Fibroblast of villous mesenchyme (primary cell): ENCODE measurements at places on chromosomes 13 and 19.

- DNase-seq = no peak
These were observed 55.4 kb upstream of the RNF113B start for GRCh38 chr13:98232456-98232855.

DNA sequence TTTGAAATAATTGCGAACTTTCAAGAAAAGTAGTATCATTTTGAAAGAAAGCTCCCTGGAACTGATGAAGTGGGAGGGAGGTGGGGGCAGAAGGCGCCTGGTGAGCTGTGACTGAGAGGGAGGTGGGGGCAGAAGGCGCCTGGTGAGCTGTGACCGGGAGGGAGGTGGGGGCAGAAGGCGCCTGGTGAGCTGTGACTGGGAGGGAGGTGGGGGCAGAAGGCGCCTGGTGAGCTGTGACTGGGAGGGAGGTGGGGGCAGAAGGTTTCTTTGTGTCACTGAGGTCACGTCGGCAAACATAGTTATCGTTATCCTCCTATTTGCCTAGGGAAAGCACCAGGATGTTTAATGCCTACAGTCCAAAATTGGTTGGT is 24.2 kb downstream of the C2CD4C start:
- DNase-seq = no peak

GRCh38 chr13:39347926-39348901 is 254.8 kb downstream of the LHFPL6 start:
- DNase-seq = no peak

DNA sequence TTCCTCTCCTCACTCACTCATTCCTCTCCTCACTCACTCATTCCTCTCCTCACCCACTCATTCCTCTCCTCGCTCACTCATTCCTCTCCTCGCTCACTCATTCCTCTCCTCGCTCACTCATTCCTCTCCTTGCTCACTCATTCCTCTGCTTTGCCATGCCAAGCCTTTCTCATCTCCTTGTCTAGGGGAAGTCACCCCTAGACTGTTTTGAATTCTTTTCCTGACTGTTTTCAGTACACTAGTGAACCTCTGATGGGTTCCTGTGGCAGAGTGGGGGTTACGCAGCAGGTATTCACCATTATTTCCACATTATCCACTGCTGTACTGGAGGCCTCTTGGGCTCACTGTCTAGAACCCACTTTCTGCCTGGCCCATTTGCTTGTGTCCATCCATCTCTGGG is 1.2 kb downstream of the CYP4F8 start:
- no peak for DNase-seq

DNA sequence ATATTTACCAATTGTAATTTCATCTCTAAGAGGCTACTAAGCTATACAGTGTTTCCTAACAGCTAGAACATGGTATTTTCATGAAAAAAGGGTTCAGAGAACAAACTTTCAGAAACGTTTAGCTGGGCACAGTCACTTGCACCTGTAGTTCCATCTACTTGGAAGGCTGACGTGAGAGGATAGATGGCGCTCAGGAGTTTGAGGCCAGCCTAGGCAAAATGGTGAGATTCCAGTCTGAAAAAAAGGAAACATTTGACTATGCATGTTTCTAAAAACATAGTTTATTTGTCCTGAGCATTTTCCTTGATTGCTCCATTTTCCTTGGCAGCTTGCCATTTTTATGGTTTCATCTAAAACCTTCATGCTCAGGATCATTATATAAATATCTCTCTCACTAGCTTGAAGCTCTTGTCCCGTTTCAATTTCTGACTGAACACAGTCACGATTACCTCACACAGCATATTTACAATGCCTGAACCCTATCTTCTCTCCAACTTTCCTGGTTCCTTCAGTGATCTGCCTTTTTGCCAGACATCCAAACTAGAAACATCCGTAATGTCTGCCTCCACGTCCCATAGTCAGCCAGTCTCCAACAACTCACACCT is 200.8 kb downstream of the RGCC start:
- peak; percentile 77 for DNase-seq

DNA sequence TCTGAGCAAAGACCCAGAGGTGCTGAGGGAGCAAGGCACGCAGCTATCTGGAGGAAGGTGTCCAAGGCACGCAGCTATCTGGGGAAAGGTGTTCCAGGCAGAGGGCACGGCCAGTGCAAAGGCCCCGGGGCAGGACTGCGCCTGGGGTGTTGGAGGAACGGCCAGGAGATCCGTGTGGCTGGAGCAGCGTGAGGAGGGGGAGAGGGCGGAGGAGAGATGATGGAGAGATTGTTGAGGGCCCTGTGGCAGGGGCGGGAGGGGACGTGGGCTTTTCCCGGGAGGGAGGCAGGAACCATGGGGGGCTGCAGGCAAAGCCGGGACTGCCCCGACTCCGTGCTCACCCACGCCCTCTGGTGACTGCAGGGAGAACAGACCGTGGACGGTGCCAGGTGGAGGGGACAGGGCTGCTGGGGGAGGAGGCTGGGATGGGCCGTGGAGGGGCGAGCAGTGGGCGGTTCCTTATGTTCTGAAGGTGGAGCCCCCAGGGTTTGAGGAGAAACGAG is 13.3 kb upstream of the MISP start:
- DNase-seq = no peak

- DNase-seq = no peak
These were observed 57.2 kb downstream of the SOX1 start for GRCh38 chr13:112124141-112124540.

DNA sequence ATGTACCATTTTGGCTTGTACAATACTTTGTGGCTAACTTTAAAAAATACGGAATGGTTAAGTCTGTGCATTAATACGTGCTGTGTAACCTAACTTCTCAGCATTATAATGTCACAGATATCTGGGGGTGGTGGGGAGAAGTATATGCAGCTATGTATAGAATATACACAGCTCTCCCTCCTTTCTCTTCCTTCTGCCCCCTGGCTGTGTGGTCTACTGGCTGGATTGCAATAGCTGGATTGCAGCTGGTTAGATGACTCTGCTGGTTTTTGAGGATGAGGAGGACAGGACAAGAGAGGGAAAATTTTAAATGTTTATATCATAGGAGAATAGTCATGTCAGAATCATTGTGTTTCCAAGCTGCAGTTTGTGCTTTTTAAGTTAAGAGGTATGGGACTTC is 9.7 kb downstream of the RNASEH2B start:
- no peak for DNase-seq

DNA sequence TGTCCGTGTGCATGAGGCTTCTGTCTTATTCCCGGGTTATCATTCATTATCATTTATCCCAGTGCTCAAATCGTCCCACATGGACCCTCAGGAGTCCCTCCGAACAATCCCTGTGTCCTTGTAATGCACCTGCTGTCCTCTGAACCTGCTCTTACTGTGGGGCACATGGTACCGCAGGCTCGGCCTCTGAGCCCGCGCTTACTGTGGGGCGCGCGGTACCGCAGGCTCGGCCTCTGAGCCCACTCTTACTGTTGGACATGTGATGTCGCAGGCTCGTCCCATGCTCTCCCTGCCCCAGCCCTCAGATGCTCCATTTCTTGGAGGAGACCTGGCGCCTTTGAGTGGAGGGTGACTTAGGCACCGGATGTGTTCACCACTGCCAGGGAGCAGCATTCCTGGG is 16.8 kb upstream of the ZNF554 start:
- no peak for DNase-seq

DNA sequence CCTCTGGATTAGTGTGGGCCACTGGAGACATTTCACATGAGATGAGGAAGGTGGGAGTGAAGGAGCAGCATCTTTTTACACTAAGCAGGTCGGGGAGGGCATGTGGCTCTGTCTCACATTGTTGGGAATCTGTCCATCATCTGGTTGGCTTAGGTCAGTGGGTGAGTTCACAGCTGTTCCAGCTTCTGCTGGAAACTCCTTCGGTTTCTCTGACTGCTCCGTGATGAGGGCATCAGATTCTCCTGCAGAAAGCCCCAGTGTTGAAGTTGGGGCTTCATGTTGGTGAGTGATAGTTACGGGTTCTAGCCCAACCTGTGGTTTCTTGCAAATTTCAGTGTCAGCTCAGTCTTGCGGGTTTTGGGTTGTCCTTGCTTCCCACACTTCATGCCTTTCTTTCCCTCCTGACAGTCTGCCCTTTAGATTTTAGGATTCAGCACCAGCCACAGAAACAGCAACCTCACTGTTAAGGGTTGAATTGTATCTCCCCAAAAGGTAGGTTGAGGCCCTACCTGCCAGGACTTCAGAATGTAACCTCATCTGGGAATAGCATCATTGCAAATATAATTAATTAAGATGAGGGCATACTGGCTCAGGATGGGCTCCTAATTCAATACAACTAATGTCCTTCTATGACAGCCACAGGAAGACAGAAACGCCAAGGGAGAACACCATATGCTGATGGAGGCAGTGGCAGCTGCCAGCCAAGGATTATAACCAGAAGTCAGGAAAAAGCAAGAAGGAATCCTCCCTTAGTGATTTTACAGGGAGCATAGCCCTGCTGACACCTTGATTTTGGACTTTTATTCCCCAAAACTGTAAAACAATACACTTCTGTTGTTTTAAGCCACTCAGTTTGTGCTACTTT is 7.6 kb upstream of the ALOX5AP start:
- no peak for DNase-seq

GRCh38 chr13:20160306-20161274 is at the start of gene GJA3:
Gene GJA3 (minus strand): TSS chr13:20161052. CDS start chr13:20143288, 17,764 bp downstream.
- peak; percentile 31 for DNase-seq

DNA sequence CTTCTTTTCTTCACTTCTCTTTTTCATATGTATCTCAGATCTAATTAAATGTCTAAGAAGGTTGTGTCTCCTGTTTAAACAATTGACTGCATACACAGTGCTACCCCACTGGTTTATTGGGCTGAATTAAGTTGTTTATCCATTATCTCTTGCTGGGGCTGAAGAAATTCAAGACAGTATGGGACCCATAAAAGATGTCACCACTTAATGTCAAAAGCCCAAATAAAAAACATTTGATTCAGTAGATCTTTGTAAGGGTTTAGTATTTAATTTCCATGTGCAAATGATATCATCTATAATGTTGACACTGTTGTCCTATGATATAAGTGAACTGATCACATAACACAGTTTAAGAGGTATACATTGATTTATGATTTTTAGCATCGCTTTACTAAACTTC is 1431.9 kb upstream of the PCDH20 start:
- no peak for DNase-seq

- DNase-seq = no peak
These were observed 6.0 kb downstream of the RDH8 start for GRCh38 chr19:10019246-10019645.

DNA sequence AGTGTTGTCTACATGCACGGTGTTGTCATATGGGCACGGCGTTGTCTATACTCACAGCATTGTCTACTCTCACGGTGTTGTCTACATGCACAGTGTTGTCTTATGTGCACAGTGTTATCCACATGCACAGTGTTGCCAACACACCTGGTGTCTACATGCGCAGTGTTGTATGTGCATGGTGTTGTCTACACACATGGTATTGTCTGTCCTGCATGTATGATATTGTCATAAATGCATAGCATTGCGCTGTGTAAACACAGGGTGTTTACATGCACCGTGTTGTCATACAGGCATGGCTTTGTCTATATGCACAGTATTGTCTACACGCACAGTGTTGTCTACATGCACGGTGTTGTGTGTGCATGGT is 6.8 kb downstream of the ADPRHL1 start:
- no peak for DNase-seq

GRCh38 chr13:78875792-78876580 is 217.0 kb upstream of the OBI1 start:
- no peak for DNase-seq

DNA sequence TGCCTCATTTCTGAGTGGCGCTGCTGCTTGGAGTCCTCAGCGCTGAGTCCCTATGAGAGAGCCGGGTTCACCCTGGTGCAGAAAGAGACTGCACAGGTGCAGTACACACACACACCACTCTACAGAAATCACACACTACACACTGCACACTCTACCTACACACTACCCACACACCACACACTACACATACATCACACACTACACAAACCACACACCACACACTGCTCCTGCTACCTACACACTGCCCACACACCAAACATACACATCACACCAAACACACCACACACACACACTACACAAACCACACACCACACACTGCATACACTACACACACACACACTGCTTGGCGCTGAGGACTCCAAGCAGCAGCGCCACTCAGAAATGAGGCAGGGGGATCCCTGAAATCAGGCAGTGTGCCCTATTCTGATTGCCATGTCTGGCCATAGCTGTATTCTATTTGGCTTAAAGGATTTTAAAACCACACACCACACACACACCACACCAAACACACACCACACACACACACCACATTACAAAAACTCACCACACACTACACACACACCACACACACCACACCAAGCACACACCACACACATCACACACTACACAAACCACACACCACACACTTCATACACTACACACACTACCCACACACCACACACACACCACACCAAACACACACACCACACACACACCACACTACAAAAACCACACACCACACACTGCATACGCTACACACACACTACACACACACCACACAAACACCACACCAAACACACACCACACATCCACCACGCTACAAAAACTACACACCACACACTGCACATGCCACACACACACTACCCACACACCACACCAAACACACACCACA is 4.9 kb downstream of the MAG start:
- DNase-seq = no peak

DNA sequence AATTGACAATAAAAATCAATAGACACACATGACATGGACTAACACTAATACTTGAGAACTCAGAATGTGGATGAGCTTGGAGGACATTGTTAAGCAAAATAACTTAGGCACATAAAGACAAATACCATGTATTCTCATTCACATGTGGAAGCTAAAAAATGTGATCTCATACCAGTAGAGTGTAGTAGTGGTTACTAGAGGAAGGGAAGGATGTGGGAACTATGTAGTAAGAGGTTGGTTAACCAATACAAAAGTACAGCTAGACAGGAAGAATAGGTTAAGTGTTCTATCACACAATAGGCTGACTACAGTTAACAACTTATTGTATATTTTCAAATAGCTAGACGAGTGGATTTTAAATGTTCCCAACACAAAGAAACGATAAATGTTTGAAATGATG is 415.8 kb upstream of the KLF12 start:
- no peak for DNase-seq

GRCh38 chr13:41075034-41075433 is 13.7 kb downstream of the WBP4 start:
- DNase-seq = peak; percentile 66

DNA sequence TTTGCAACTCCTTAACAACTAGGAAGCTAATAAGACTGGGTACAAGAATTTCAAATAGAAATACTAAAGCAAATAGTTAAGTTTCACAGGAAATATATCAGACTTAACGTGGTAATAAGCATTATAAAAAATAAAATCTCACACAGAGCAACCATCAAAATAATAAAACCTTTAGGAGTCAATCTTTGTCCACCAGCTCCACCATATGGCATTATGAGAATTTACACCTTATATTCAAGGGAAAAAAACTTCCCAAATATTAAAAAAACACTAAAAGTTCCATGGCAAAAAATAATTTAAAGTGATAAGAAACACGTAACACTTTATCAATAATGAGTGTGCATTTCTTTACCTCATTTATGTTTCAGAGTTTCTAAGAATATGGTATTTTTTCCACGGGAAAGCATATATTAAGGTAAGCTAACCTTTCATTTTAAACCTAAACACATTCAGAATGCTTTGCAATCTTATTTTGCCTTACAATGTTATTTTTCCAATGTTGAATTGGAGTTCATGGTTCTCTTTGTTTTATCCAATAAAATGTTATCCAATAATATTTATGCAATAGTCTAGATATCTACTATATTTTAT is 423.2 kb upstream of the SGCG start:
- DNase-seq = peak; percentile 23
